ENCODE measurements at places on chromosomes 12 and 14.

- no peak for DNase-seq
Observed at GRCh38 chr12:2552000-2552756, 242.6 kb upstream of the FKBP4 start.

- DNase-seq, result no peak
Observed at GRCh38 chr12:12086362-12086761, 15.6 kb downstream of the BCL2L14 start.

DNA sequence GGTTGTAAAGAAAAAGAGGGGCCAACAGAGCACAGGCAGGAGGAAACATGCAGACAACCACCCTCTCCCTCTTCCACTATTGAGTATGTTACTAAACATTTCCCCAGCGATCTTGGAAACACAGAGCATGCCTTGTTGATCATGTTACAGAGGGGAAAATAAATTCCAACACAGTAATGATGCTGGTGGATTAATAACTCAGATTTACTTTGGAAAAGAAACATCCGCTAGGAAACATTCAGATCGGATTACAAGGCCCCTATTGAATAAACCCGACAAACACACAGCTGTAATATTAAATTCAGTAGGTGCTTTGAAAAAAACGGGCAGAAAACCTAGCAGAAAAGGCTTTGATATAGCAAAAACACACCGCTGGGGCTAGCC lies 5.4 kb downstream of the BMP4 start:
- DNase-seq, result no peak

DNA sequence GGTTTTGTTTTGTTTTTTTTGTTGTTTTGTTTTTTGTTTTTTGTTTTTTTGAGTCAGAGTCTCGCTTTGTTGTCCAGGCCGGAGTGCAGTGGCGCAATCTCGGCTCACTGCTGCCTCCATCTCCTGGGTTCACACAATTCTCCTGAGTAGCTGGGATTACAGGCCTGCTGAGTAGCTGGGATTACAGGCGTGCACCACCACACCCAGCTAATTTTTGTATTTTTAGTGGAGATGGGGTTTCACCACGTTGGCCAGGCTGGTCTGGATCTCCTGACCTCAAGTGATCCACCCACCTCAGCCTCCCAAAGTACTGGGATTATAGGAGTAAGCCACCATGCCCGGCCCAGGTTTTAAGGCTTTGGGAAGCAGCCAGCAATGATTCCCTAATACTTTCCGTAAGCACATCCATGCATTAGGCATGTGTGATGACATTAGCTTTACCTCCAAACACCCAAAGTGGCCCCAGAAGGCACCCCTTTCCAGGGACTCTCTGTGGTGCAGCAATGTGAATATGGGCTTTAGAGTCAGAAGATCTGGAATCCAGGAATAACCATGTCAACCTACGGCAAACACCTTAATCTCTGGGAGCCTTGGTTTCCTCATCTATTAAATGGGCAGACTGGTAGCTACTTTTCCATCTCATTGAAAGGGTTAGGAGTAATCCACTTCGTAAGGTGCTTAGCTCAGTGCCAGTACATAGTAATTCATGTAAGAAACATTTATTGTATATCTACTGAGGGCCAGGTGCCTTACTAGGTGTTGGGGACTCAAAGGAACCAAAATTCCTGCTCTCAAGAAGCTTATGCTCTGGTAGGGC lies 152.9 kb downstream of the ZFP36L1 start:
- DNase-seq, result no peak

DNA sequence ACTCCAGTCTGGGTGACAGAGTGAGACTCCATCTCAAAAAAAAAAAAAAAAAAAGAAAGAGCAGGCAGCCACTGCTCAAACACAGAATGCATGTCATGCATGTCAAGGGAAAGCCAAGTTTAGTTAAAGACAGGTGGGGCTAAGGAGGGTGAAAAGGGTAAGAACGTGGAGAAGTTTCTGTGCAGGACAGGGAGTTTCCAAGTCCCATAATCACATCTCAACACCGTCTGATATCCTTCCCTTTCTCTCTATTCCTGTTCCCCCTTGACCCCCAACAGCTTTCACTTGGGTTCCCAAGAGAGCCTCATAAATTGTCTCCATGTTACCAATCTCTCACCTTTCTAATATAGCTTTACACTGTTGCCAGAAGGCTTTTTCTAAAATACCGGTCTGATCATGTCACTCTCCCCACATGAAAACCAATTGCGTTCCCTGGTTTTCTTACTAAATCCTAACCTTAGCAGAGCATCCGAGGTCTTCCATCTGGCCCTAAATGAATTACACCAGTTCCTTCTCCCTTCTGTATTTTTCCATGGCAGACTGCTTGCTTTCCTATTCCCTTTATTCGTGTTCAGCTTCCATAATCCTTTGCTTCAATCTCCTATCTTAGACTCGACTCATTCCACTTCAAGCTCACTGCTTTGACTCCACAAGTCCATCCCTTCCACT lies 37.0 kb downstream of the LIMA1 start:
- peak; percentile 28 for DNase-seq

DNA sequence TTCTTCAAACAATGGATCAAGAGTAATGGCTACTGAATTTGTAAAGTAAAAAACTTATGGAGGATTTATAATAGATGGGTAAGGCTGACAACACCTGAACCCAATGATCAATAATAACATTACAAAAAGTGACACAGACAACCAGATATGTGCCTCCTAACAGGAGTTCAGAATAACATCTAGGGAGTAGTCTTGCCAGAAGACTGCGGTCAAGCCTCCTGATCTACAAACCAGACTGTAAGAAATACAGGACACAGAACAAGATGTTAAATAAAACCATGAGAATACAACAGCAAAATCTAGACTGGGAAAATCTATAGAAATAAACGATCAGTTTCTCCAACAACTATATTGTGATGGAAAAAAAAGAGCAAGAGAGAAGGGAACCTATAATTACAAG lies 262.6 kb upstream of the TMTC1 start:
- no peak for DNase-seq

- DNase-seq, result peak; percentile 79
Observed at GRCh38 chr14:74362361-74362915, 14.2 kb downstream of the VRTN start.

GRCh38 chr14:70888681-70889175 lies 18.5 kb upstream of the PCNX1 start:
- peak; percentile 78 for DNase-seq

DNA sequence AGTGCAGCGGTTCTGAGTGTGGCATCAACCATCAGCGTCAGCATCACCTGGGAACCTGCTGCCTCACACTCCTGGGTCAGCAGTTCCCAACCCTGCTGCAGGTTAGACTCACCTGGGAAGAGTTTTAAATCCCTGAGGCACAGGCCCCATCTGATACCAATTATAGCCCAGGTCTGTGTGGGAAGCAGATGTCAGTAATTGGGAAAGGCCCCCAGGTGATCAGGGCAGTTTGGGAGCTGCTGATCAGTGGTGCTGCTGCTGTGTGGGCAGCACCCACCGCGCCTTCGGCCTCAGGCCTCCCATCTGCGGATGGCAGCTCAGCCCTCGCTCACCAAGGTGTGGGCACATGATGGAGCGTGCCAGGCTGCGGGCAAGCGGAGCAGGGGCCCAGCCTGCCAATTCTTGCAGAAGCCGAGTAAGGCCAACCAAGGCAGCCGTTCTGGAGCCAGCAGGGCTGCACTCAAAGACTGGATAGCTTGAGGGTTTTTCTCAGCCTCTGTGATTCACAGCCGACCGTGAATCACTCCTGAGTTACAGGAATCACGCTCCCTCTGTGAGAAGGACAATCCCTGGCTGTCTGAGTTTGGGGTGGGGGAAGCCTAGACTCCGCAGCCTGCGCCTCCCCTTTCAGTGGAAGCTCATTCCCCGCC lies 155.6 kb upstream of the SFSWAP start:
- no peak for DNase-seq
